ENCODE measurements at places on chromosomes 7 and 10. TPM values are rescaled to one million over a fixed set of nuclear protein-coding genes. Genes with fewer than 3 reads are reported as not detected.

Gene SDK1
- total RNA-seq = 1.6 TPM

Gene AGR2
- total RNA-seq = 870 TPM

Gene TSPAN12
- total RNA-seq = 6.3 TPM

Gene TMEM130
- not detected for total RNA-seq

Gene HOXA2
- 4.7 TPM for total RNA-seq

Gene BCL7B
- 23.2 TPM for total RNA-seq

Gene STEAP1B
- total RNA-seq = not detected

Gene THNSL1
- 4.7 TPM for total RNA-seq

Gene PNLIPRP2
- not detected for total RNA-seq

Gene CALML5
- not detected for total RNA-seq

Gene ASB4
- total RNA-seq = 0.65 TPM

Gene CLIP2
- 17.7 TPM for total RNA-seq

Gene PDGFA
- total RNA-seq = 33.8 TPM

Gene CYP26C1
- total RNA-seq = not detected

Gene GRIFIN
- not detected for total RNA-seq

Gene IGF2BP3
- total RNA-seq = 93.9 TPM

Gene CRHR2
- total RNA-seq = not detected

Gene COL17A1
- total RNA-seq = 1,169 TPM

Gene GIMAP8
- total RNA-seq = not detected

Gene UBE2H
- total RNA-seq = 49.0 TPM
